SJCRH30 (cell line): ENCODE measurements at places on chromosomes 6 and 20.

DNA sequence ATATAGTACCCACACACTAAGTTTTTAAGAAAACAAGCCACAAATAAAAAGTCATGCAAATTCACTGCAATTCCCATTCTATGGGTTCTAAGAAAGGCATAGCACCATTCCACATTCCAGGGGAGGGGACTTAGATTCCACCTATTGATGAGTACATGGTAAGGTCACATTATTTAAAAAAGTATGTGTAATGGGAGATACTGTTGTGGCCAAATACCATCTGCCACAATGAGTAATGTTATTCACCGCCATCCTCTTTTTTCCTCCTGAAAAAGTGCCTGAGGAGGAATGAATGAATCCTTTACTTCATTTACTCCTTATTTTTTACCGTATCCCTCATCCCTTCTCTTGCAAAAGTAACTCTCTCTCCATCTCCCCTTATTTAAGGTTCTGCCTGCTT lies 27.0 kb upstream of the ADGRF1 start:
- no peaks in the 10 kb centered on the region for H3K36me3 ChIP-seq
- no peak overlapping the region for H3K4me3 ChIP-seq
- H3K4me1 ChIP-seq = 0 out of 2 replicates have a peak, but pooled peaks cover 3% of the 10 kb centered on the region
- no peak overlapping the region for H3K27ac ChIP-seq
- H3K27me3 ChIP-seq = no peaks in the 10 kb centered on the region

DNA sequence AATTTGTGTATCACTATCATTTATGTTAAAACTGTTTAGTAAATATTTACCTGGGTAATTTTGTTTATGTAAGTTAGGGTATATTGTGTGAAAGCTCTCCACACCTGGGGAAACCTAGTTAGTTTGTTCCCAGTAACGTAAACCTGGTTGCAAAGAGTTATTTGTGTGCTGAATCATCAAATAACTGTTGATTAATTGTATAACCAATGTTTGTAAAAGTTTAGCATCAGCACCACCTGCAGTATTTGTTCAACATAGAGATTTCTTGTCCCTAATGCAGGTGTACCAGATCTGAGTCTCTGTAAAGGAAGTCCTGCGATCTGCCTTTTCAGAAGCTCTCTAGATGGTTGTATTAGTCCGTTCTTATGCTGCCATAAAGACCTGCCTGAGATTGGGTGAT lies 440.4 kb downstream of the COL12A1 start:
- no peak overlapping the region for H3K4me3 ChIP-seq
- DNase-seq = no peak
- no peaks in the 10 kb centered on the region for H3K4me1 ChIP-seq
- H3K27me3 ChIP-seq = no peaks in the 10 kb centered on the region
- no peaks in the 10 kb centered on the region for H3K36me3 ChIP-seq
- H3K27ac ChIP-seq = no peak overlapping the region

DNA sequence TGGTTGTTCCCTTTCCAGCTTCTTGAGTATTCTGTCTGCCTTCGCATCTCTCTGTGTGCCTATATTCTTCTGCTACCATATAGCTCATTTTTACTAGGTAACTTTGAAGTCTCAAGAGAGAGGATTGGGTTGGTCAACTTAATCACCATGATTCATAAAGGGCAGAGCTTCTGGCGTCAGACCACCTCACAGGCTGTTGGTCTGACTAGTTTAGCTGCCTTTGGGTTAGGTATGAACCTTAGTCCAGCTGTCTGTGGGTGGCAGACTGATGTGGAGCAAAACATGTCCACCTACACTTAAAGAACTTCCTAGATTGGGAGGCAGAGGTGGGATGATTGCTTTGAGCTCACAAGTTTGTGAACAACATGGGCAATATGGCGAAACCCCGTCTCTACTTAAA lies 192.2 kb upstream of the SGK1 start:
- no peak overlapping the region for H3K27ac ChIP-seq
- no peaks in the 10 kb centered on the region for H3K36me3 ChIP-seq
- no peaks in the 10 kb centered on the region for H3K27me3 ChIP-seq
- no peak overlapping the region for H3K4me3 ChIP-seq
- no peak for DNase-seq
- no peaks in the 10 kb centered on the region for H3K4me1 ChIP-seq

- H3K36me3 ChIP-seq = no peaks in the 10 kb centered on the region
These were observed 545.8 kb upstream of the CITED2 start for GRCh38 chr6:139920027-139920775.

DNA sequence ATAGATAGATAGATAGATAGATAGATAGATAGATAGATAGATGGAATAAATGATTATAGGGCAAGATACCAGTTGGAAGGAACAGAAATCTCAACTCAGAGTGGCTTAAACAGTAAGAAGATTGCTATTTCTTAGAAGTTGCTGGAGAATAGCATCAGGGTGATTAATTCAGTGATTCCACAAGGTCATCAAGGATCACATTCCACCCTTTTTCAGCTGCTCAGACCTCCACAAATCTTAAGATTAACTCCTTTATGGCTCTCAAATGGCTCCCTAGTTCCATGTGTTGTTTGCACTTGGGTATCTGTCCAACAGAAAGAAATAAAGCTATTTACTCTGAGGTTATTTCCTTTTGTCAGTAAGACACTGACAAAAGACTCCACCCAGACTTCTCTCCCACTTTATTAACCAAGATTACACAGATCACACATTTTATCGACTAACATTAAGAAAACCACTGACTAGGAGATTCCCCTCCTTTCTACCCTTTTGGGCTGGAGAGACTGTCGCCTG lies 68.3 kb upstream of the KIF16B start:
- H3K4me3 ChIP-seq = no peak overlapping the region
- H3K36me3 ChIP-seq = no peaks in the 10 kb centered on the region
- H3K27ac ChIP-seq = no peak overlapping the region
- no peaks in the 10 kb centered on the region for H3K4me1 ChIP-seq

- H3K36me3 ChIP-seq = no peaks in the 10 kb centered on the region
- no peaks in the 10 kb centered on the region for H3K4me1 ChIP-seq
- no peak for DNase-seq
- no peak overlapping the region for H3K4me3 ChIP-seq
- 0 out of 2 replicates have a peak, but pooled peaks cover 2% of the 10 kb centered on the region for H3K27me3 ChIP-seq
These were observed 144.1 kb upstream of the PDE7B start for GRCh38 chr6:135707426-135707825.

- no peaks in the 10 kb centered on the region for H3K27me3 ChIP-seq
- H3K36me3 ChIP-seq = no peaks in the 10 kb centered on the region
- H3K4me1 ChIP-seq = no peaks in the 10 kb centered on the region
- H3K27ac ChIP-seq = no peak overlapping the region
- no peak for DNase-seq
- H3K4me3 ChIP-seq = no peak overlapping the region
These were observed 352.5 kb downstream of the HDGFL1 start for GRCh38 chr6:22921828-22922227.

DNA sequence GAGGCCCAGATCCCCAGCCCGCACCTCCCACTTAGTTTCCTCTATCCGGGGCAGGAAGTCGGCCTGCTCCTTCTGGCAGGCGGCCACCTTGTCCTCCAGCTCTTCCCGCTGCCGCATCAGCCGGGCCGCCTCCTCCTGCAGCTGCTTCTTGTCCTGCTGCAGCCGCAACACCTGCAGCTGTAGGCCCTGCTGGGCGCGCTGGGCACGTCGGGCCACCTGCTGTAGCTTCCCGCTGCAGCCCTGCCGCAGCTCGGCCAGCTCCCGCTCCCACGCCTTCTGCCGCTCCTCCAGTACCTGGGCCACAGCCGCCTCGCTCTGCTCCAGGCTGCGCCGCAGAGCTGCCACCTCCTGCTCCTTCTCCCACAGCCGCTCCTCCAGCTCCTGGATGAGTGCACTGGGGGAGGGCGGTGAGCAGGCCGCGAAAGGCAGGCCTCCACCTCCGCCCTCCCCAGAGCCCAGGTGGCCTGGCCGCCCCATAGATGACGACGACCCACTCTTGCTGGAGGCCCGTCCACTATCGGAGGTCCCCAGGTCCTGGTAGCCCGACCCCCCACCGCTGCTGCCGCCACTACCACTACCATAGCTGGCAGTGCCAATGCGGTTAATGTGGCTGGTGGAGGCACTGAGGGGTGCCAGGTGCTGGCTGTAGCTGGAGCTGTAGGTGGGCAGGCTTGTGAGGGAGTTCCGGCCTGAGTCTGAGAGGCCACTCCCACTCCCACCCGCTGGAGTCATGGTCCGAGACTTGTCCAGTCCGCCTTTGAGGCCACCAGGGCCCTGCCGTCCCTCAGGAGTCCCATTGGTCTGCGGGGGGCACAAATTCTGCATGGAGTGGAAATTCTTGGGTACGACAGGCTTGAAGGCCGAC lies 6.0 kb upstream of the FASTKD5 start:
- H3K27ac ChIP-seq = no peak overlapping the region
- H3K27me3 ChIP-seq = no peaks in the 10 kb centered on the region
- peak; percentile 86 for DNase-seq
- H3K4me3 ChIP-seq = no peak overlapping the region
- peaks cover 4% of the 10 kb centered on the region for H3K4me1 ChIP-seq

- peaks cover 16% of the 10 kb centered on the region for H3K27me3 ChIP-seq
- no peaks in the 10 kb centered on the region for H3K36me3 ChIP-seq
- no peak overlapping the region for H3K27ac ChIP-seq
- H3K4me3 ChIP-seq = peak overlapping the region; percentile 62
- no peak for DNase-seq
These were observed 874 bp downstream of the ZBTB46 start for GRCh38 chr20:63829945-63830835.

GRCh38 chr6:44951253-44951747 lies 376.8 kb upstream of the RUNX2 start:
- no peak overlapping the region for H3K27ac ChIP-seq
- no peak overlapping the region for H3K4me3 ChIP-seq
- no peaks in the 10 kb centered on the region for H3K27me3 ChIP-seq
- H3K36me3 ChIP-seq = 0 out of 2 replicates have a peak, but pooled peaks cover 3% of the 10 kb centered on the region

GRCh38 chr20:59026904-59027740 lies 5.0 kb downstream of the ATP5F1E start:
- H3K27me3 ChIP-seq = no peaks in the 10 kb centered on the region
- no peak for DNase-seq
- no peak overlapping the region for H3K4me3 ChIP-seq
- peaks cover 89% of the 10 kb centered on the region for H3K36me3 ChIP-seq

DNA sequence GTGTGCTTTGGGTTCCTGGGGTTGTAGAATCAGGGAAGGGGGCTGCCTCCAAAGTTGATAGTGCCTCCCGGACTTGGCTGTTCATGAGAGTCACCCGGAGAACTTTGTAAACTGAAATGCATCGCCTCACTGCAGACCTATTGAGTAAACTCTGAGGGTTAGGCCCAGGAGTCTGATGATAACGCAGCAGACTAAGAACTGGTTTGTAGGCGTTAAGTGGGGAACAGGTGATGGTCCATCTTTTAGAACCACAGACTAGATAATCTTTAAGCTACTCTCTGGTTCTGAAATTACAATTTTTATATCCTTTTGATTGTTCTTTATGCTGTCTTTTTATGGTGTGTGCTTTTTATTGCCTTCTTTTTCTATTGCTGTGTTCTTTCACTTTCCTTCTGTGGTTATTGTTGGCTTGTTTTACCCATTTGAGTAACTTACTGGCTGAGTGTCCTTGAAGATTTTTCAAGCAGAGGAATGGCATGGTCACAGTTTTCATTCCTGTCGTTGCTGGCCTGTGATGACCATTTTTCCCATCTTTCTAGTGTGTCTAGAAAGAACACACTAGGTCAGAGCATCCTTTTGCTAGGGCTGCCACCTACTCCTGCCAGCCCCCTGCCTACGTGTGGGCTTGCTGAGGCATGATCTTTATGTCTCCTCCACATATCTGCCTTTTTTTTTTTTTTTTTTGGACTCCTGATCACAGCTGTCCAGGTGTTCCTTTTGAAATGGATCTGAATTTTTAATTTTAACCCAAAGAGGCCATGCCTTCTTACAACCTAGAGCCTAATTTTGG lies 30.9 kb downstream of the LRRC1 start:
- no peak for DNase-seq
- H3K27ac ChIP-seq = no peak overlapping the region
- no peaks in the 10 kb centered on the region for H3K27me3 ChIP-seq
- no peaks in the 10 kb centered on the region for H3K36me3 ChIP-seq
- no peak overlapping the region for H3K4me3 ChIP-seq
